ENCODE measurements at places on chromosomes 3 and 15.
A peak's percentile ranks its signal among the peaks of the same experiment; 100 is the strongest.

- DNase-seq: peak; percentile 91
Measured at GRCh38 chr3:53255775-53256703, at the start of gene TKT. Gene TKT (minus strand): TSS chr3:53256022. CDS start chr3:53255942, 80 bp downstream.

- DNase-seq: peak; percentile 15
Measured at GRCh38 chr3:13282986-13283876, 136.9 kb downstream of the NUP210 start.

GRCh38 chr3:126914226-126914625 lies 68.7 kb upstream of the PLXNA1 start:
- no peak for DNase-seq

- peak; percentile 52 for DNase-seq
Measured at GRCh38 chr3:184186184-184186901, at the start of gene ABCF3. Gene ABCF3 (plus strand): TSS chr3:184186199. CDS start chr3:184186208, 9 bp downstream.

DNA sequence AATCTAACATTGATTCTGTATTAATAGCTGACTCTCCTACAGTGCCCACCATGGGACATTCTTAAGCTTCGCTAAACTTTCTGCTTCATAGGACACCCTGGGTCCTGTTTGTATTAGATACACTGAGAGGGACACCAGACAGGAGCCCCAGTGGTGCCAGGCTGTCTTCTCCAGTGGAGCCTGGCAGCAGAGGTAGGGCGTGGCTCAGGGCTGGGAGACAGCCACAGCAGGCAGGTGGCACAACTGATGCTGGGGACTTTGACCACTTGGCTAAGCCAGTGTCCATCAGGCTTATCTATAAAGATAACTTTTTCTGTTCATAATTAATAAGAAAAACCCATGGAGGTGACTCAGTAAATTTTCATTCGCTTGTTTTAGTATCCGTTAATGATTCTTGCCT lies 21.8 kb downstream of the NIPA1 start:
- DNase-seq: no peak

GRCh38 chr3:50612234-50612882 lies 784 bp upstream of the CISH start:
- DNase-seq: no peak

DNA sequence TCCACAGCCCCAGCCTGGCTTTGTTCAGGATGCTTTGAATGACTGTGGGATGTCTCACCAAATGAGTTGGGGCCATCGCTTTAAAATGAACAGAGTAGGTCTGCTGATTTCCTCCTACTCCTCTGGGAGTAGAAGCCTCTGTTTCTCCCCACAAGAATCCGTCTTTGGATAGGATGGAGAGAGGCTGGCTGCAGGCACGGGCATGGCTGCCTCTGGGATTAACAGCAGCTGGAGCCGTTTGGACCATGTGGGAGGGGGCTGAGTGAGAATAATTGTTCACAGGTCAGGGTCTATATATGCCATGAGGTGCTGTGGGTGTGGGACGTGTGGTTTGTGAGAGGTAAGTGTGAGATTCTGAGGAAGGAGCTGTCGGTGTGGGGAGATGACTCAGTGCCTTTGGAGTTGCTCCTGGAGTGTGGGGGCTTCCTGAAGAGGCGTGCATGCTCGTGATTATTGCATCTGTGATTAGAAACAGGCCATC lies 48.0 kb upstream of the APEH start:
- DNase-seq: peak; percentile 21

DNA sequence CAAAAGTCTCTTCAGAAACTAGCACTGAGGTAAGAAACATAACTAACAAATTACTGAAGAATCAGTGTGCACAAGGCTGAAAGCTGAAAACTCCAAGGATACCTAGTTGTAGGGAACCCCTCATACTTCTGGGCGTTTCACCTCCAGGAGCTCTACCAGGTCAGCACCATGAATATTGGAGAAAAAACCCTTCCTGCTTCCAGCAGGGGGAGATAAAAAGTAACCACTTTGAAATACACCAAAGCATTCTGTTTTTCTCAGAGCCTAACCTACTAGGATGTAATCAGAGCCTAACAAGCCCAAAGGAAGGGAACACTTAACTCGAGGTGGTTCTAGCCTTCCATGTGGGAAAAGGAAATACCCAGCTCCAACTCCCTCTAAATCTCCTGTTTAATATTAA lies 175.8 kb upstream of the MME start:
- DNase-seq: peak; percentile 61

DNA sequence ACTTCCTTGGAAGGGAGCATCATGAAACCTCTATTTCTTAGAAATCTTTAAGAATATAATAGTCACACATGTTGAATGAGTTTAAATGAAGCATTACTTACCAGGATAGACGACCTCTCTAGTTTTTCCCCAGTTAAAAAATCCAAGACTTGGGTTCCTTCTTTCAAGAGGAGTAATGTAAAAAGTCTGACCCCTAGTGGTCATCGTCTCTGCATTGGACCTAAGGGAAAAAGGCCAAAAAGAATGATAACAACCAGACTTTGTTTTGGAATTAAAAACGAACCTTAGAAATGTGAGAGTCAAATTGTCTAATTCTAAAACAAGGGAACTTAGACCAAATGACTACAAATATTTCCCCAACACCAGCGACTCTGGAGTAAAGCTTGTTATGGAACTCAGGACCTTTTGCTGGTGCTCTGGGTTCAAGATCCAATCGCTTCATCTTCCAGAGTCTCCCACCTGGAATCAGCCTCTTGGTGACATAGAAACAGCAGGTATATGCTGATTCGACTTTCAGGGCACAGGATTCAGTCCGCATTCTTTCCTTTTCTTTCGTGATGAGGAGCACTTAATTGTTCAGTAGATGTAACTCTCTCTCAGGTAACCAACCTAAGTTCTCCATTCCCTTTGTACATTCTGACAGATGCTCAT lies 214.8 kb upstream of the TPRG1 start:
- peak; percentile 76 for DNase-seq

GRCh38 chr3:36864180-36865053 lies 80.4 kb downstream of the TRANK1 start:
- no peak for DNase-seq

Data from iris pigment epithelial cell (primary cell).